Left hindlimb (tissue), 1 donor: ENCODE measurements at places on chromosomes 7 and 10.
A peak's percentile ranks its signal among the peaks of the same experiment; 100 is the strongest.

GRCh38 chr7:25952261-25953057 is 199.5 kb upstream of the NFE2L3 start:
- DNase-seq, result no peak

- DNase-seq, result peak; percentile 50
Measured at GRCh38 chr10:74981831-74982633, 129.4 kb upstream of the SAMD8 start.

GRCh38 chr10:44116474-44116873 is 268.4 kb downstream of the CXCL12 start:
- DNase-seq, result no peak

GRCh38 chr7:31903962-31904361 is 166.2 kb downstream of the PDE1C start:
- no peak for DNase-seq

GRCh38 chr7:121608785-121609184 is 212.7 kb upstream of the FAM3C start:
- DNase-seq, result no peak

- DNase-seq, result no peak
Measured at GRCh38 chr7:42869131-42870020, 42.5 kb downstream of the C7orf25 start.

- no peak for DNase-seq
Measured at GRCh38 chr10:119415536-119416503, 126.7 kb downstream of the RGS10 start.

DNA sequence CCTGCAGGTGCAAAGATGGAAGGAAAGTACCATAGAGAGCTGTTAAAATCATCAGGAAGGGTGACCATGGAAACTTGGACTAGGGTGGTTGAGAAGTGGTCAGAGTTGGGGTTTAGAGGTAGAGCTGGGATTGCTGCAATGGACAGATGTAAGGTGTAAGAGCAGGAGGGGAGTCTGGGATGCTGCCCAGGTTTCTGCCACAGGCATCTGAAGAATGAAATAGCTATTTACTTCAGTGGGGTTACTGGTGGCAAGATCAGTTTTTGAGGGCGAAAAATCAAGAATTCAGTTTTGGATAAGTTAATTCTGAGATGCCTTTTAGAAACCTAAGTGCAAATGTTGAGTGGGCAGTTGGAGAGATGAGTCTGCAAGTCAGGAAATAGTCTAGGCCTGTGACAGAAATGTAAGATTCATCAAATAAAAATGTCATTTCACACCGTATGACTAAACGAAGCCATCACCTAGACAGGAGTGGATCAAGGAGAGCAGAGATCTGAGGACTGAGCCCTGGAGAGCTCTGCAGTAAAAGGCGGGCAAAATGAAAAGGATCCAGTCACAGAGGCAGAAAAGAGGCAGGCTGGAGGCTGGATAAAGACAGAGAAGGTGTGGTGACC is 22.7 kb upstream of the TOMM7 start:
- no peak for DNase-seq

GRCh38 chr10:112624546-112625048 is 177.6 kb downstream of the VTI1A start:
- no peak for DNase-seq

DNA sequence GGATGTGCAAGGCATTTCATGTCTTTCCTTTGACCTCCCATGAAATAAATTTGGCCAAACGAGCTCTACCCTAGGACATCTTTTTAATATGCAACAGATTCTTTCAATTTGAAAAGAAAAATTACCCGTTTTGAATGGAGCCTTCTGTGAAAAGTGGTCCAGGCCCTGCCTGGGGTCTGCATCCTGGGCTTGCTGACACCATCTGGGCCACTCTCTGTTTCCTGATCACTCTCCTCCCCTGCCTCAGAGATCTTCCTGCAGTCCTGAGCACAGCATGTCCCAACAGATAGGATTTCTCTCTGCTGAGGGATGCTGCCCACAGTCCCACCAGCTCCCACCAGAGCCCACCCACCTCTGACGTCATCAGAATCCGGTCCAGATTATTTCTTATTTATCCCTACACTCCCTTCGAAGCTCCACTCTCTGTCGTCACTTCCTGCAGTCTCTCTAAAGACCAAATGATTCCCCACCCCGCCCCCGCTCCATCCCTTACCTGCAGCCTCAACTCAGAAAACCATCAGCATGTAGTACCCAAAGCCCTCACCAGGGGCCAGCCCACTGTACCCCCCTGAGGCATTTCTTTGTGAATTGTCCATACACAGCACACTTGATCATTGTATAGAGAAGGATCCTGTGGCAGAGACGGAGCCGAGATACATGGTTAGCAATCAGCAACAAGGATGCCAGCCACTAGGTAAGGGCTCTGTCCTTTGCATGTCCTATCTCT is 192.1 kb upstream of the MGMT start:
- DNase-seq, result no peak

- no peak for DNase-seq
Measured at GRCh38 chr10:92538231-92538958, 35.5 kb downstream of the IDE start.

GRCh38 chr10:72426986-72427385 is 72.3 kb upstream of the DNAJB12 start:
- DNase-seq, result no peak

- peak; percentile 36 for DNase-seq
Measured at GRCh38 chr10:113035732-113036312, 85.8 kb downstream of the TCF7L2 start.

DNA sequence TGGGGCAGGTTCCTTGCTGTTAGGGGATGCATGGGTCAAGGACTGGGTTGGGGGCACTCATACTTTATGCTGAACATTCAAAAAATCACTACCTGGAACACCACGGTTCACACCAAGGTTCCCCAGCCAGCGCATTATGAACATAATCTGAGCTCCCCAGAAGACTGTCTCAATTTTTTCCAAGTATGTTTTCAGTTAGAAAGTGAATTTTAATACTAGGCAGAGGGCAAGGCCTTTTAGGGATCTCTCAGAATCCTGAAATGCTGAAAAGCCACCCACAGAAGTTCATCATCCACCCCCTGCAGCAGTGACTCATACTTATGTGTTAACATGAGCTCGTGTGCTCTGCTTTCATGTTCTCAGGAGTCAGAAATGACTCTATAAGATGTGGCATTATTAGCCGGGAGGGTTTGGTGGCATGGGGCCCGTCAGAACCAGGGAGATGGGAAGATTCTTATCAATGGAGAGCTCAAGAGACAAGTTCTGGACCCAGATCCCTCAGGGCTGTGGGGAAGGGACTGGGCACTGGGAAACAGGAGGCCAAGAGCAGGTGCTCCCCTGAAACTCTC is 185.2 kb upstream of the ITGB1 start:
- no peak for DNase-seq

GRCh38 chr10:13068071-13068470 is 31.9 kb upstream of the OPTN start:
- DNase-seq, result no peak

- DNase-seq, result no peak
Measured at GRCh38 chr7:50507898-50508470, 57.2 kb downstream of the DDC start.

GRCh38 chr7:70037171-70037933 is 439.1 kb downstream of the AUTS2 start:
- no peak for DNase-seq

DNA sequence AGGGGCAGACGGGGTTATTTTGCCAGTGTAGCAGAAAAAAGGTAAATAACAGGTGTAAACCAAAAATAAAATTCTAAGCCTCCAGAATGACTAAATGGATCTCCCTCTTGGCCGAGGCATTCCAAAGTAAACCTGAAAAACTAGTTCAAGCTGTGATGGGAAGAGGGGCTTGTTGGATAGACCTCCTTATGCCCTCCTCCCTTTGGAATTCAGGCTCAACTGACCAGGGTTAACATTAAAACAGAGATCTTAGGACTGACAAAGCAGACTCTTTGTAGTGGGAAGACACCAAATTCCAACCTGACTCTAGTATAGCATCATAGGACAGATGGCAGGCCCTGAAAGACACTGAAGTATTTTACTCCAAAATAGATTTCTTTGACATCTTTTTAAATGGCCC is 113.8 kb upstream of the ITGB1 start:
- no peak for DNase-seq

DNA sequence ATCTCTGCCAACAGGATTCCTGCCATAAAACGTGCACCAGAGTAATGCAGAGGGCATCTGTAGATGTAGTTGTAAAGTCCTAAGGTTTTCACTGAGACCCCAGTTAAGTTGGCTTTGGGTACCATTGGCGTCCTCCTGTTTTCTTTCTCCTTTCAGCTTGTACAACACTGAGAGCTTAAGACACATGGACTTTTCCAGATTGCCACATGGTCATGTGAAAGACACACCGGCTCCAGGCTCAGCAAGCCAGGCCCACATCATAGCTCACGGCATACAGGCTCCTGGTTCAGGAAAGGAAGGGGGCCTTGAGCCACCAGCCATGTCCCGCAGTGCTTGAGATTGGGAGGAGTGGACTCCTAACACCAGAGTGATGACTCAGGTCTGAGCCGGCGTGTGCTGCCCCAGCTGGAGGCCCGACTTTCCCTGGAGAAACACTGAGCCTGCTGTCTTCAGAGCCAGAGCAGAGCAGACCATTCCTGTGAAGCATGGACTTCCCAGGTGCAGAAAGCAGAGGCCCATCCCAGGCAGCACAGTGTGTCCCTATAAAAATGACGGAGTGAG is 252.7 kb downstream of the PRPF18 start:
- no peak for DNase-seq

- no peak for DNase-seq
Measured at GRCh38 chr7:124724507-124725192, 40.9 kb downstream of the GPR37 start.

DNA sequence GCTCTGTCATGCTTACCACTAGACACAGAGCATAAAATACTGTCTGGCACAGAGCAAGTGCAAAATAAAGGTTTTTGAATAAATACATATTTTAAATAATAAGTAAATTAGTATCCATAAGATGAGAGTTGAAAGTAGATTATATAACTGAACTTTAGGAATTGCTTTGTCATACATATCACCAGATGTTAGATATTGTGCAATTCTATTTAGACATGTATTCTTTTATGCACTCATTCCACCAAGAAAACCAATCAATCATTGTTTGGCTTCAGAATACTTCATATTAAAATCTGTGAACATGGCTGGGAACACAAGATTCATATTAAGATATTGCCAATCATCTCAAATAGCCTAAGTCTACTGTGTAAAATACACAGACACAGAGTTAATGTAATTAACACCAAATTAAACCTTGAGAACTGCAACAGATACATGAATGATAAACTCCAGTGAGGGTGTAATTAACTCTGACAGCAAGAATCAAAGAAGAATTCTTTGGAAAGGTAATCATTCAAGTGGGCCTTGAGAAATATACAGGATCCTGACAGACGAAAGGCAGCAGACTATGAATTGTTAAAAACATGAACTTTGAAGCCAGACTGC is 201.0 kb upstream of the PTN start:
- no peak for DNase-seq

DNA sequence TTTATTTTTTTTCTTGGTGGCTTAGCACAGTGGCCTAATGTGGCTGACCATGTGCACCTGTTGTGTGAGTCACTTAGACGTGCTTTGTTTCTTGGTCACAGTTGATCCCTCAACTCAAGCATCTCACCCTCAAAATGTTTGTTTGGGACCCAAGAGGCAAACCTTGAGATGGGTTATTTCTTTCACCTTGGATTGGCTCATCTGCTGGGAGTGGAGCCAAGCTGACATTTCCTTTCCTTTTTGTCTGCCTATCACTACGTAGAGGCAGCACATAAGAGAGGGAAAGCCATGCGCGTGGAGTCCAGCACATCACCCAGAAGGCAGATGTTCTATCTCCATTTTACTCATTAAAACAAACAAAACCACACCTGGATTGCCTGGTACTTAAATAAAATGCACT is 6.4 kb upstream of the PRKCQ start:
- no peak for DNase-seq

GRCh38 chr10:8418631-8419030 is 364.1 kb downstream of the GATA3 start:
- no peak for DNase-seq

GRCh38 chr7:33444511-33444910 is 315.1 kb downstream of the BBS9 start:
- no peak for DNase-seq

- no peak for DNase-seq
Measured at GRCh38 chr7:101170617-101171441, 5.5 kb upstream of the VGF start.

GRCh38 chr10:47081264-47081663 is 170.0 kb downstream of the PTPN20 start:
- DNase-seq, result no peak

GRCh38 chr7:23012908-23013714 is 819 bp downstream of the HYCC1 start:
- DNase-seq, result peak; percentile 57

DNA sequence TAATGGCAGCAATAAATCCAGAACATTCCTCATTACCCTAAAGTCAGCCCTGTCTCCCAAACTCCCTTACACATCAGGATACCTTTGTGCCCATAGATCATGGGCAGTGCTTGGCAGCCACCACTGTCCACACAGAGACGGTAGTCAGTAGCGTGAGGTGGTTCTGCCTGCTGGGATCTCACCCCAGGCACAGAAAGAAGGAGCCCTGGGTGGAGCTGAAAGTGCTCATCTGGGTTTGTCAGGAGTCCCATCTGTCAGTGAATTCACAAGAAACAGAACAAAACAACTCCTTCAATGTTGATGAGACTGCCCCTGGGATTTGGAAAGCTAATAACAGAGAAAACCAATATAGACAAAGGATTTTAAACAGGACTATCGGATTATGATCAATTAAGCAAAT is 90.2 kb upstream of the PRSS58 start:
- DNase-seq, result no peak
